ENCODE measurements at places on chromosomes 5 and 9.

GRCh38 chr5:68141494-68141893, 74.1 kb upstream of the PIK3R1 start:
- DNase-seq = peak; percentile 29

- no peak for DNase-seq
Measured at GRCh38 chr9:124487260-124488182, 19.7 kb downstream of the NR5A1 start.

- DNase-seq = no peak
Measured at GRCh38 chr5:116763987-116764866, 189.6 kb upstream of the SEMA6A start.

DNA sequence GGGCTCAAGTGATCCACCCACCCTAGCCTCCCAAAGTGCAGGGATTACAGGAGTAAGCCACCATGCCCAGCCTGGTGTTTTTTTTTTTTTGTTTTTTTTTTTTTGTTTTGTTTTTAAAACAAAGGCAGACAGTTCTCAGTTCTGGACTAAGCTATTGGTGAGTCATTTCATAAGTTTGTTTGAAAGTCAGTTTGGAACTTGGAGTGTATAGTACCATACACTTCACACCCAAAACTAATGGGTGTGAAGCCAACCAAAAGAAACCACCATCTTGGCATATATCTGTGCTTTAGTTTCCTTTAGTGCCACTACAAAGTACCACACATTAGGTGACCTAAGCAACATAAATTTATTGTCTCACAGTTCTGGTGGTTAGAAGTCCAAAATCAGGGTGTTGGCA, 13.4 kb downstream of the MAST4 start:
- DNase-seq = no peak

- peak; percentile 81 for DNase-seq
Measured at GRCh38 chr5:35803191-35803651, 53.5 kb upstream of the IL7R start.

DNA sequence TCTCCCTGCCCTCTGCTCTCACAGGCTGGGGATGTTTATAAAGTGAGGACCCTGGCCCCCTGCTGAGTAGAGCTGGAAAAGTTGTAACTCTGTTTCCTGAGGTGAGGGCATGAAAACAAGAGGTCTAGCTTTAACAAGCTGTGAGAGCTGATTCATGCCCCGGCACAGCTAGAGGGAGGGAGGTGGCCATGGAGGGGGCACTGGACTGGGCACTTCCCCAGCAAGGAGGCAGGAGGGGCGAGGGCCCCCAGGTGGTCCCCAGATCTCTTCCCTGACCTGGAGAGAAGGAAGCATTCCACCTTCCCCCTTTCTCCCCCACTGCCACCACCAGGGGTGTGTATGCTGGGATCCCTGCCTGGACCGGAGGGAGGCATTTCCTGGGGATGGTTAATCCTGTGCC, at the start of gene MSMP:
Gene MSMP (minus strand): TSS at position 13 of the 400 bp plus-strand sequence. CDS start 147 bp downstream, outside the sequence.
- DNase-seq = no peak

DNA sequence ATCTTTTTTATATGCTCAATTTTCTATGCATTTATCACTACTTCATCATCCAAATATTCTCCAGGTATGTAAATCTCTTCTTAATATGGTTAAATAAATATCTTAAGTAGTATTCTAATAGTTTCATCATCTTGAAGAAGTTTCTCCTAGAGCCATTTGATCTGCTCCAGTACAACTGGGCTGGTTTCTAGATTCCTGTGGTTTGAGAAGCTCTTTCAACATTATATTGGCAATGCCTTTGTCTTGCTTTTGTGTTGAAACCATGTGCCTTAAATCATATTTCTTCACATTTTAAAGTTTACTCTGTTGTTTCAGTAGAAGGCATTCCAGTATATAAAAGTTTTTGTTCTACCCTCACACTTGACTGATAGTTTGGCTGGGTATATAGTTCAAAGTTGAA, 27.6 kb downstream of the MBLAC2 start:
- DNase-seq = peak; percentile 48

DNA sequence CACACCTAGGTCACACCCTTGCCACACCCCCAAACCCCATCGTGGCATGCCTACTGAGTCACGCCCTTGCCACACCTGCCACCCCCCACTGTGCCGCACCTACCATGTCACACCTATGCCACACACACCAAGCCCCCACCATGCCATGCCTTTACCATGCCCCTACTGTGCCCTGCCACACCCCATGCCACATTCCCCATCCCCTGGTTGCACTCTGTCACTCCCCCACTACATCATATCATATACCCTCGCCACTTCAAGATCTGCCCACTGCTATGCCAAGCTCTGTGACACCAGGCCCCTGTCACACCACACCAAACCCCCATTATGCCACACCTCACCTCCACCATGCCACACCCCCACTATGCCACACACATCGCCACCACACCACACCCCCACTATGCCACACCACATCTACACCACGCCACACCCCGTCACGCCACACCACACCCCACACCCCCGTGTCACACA, 101.2 kb downstream of the OLFM1 start:
- DNase-seq = no peak

GRCh38 chr5:45687701-45688100, 8.5 kb downstream of the HCN1 start:
- DNase-seq = no peak

DNA sequence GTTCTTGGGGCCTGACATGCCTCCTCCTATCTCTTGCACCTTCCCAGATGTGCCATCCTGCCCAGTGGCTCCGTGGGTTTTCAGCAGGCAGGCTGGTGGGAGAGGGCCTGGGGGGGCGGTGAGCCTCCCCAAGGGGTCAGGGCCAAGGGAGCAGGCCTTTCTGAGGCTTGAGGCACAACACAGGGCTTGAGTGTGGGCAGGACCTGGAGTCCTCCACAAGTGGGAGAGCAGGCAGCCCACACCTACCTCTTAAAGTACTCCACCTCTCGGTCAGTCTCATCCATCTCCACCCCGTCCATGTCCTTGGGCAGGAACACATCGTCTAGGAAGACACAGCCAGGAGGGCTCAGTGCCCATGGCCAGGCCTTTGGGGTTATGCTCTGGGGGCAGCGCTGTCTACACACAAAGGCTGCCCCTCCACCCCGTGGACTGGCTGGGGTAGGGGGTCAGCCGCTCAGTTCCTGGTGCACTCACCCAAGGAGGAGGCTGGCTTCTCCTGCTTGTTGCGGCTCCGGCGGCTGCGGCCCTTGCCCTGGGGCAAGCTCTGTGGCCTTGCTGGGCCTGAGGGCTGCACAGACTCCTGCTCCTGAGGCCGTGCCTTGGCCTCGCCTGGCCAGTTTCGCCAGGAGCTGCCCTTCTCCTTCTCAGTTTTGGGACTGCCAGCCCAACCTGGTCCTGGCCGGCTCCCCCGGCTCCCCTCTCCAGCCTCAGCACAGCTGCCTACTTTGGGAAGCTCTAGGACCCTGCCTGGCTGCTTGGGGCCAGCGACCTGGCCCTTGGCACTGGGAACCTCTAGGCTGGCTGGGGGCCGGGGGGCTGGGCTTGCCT, 7.2 kb upstream of the DDX41 start:
- DNase-seq = no peak

GRCh38 chr5:1227667-1228066, 2.5 kb downstream of the SLC6A18 start:
- DNase-seq = no peak

DNA sequence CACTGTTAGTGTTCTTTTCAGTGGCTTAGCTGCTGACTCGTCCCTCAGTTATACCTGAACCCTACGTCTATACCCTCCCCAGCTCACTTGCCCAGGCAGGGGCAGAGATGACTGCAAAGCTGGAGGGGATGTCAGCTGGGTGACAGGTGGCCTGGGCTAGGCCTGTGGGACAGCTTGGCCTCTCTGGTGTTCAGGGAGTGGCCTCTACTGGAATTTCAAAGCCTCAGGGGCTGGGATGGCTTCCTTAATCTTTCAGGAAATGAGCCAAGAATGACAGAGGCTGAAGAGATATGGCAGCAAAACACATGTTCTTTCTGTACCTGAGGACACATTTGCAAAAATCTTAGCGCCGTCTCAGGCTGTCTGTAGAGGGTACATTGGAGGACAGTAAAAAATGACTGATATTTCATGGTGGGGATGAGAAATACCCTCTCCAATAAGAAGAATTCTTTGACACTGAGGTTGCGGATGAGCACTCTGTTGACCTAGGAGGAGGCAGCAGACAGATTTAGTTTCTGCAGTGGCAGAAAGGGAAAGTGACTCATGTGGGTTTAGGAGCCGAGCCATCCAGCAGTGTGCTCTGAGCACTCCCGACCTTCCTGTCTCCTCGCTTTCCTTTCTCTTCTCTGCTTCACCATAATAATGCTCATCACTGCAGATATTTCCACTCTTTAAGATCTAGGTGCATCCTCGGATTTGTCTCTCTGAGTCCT, 54.4 kb downstream of the ENTREP1 start:
- peak; percentile 50 for DNase-seq
